NCI-H1092 treated with DMSO at 0.1 percent for 48 hours (cell line): ENCODE measurements at places on chromosomes 6 and 20.

- peak; percentile 8 for DNase-seq
These were observed at the start of gene MYO6 for GRCh38 chr6:75748743-75749538. Gene MYO6, plus strand, starts transcription at chr6:75749239. Its CDS starts 68,309 bp downstream, at chr6:75817548.

- no peak for DNase-seq
These were observed 38.4 kb downstream of the WDR27 start for GRCh38 chr6:169663468-169663867.

GRCh38 chr6:84663866-84664265 lies 100.5 kb downstream of the TBX18 start:
- no peak for DNase-seq

GRCh38 chr20:20806121-20807095 lies 94.0 kb upstream of the RALGAPA2 start:
- no peak for DNase-seq

DNA sequence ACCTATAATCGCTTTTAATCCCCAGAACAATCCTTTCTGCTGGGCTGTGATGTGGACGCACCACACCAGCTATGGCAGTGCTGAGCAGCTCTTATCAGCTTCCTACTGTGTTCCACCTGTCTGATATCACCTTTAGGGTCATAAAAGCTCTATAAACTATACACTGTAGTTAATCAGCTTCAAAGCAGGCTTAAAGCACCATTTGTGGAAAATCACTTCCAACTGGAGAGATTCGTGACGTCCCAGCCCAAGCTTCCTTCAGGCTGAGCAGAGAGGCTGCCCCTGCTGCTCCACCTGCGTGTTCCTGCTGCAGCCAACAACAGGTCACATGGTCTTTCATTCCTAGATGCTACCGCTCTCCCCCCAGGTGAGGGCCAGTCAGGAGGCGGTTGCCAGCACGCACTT lies 156.5 kb downstream of the SMOC2 start:
- DNase-seq: no peak

GRCh38 chr20:19129976-19130612 lies 82.3 kb upstream of the SLC24A3 start:
- DNase-seq: peak; percentile 97

- DNase-seq: no peak
These were observed 227.9 kb downstream of the PREX1 start for GRCh38 chr20:48599748-48600469.

DNA sequence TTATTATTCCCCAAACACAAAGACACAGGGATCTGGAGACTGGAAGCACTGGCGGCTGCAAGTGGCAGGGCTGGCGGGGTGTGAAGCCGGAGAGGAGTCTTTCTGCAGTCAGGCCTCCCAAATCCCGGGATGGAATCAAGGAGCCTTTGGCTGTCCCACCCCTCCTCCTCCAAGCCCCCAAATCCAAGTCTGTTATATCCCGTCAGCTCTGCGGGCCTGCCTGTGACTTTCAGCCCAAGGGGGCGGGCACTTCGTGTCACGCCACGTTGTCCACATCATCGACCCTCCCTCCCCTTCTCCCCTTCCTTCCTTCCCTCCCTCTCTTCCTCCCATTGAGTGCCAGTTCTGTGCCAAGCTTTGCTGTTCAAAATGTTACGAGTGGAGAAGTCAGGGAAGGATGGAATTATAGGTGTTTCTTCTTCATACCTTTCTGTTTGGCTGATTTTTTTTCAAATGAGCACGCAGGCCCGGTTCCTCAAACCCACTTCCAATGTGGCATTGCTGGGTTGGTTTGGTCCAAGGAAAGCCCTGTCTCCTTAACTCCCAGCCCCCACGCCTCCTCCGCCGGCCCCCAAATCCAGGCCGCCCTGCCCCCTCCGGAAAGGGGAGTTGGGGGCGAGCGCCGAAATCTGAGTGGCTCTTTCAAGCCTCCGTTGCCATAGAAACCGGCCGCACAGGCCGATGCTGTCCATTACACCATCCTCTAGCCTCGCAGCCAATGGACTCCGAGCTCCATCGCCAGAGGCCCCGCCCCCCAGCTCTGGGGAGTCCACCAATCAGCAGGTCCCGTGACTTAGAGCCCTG lies 12.7 kb downstream of the ZCCHC3 start:
- DNase-seq: peak; percentile 98

- peak; percentile 17 for DNase-seq
These were observed at the start of gene FNDC1 for GRCh38 chr6:159169193-159169555. Gene FNDC1, plus strand, starts transcription at chr6:159169400. Its CDS starts 197 bp downstream, at chr6:159169597.

DNA sequence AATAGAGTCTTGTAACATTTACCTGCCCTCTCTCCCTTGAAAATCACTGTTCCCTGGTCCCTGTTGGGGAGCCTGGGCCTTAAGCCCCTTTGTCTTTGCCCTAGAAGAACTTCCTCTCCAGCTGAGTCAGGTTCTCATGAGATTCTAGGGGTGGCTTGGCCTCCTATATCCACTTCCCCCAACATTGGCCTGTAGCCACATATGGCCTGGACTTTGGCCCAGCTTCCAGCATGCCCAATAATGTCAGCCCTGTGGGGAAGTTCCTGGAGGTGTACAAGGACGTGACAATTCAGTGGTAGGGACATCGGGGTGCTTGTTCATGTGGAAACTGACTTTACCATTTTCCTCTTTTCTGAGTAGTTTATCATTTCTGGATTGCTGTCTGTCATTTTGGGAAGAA lies 17.2 kb upstream of the MAS1L start:
- DNase-seq: no peak

DNA sequence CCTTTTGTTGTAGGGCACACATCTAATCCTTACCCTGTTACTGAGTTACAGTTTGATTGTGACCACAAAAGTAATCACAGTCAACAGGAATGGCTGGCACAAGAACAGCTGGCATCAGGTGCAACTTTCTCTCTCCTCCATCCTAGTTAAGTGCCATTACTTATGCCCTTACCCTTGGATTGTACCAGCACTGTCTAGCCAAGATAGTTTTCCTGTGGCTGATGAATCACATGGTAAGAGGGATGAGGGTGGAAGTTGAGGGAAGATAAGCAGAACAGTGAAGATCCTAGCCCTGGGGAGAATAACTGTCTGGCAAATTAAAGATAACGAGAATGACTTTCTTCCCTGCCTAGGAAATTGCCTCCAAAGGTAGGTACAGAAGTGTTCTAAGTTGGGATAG lies 42.0 kb downstream of the RNF217 start:
- no peak for DNase-seq

DNA sequence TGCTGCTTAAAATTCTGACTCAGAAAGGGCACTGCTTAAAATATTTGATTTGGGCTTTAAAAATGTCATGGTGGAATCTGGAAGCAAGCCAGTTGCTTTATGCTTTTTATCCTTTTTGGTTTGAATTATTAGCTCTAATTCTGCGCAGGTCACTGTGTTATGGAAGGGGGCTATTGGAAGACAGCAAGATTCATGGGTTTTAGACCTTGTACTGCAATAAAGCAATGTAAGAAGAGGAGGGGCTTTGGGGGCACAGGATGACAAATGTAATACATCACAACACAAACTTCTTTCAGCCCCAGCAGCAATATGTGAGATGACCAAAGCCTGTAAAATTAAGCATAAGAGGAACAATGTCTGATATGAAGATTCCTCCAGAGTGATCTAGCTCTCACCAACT lies 68.4 kb downstream of the TFAP2B start:
- no peak for DNase-seq

DNA sequence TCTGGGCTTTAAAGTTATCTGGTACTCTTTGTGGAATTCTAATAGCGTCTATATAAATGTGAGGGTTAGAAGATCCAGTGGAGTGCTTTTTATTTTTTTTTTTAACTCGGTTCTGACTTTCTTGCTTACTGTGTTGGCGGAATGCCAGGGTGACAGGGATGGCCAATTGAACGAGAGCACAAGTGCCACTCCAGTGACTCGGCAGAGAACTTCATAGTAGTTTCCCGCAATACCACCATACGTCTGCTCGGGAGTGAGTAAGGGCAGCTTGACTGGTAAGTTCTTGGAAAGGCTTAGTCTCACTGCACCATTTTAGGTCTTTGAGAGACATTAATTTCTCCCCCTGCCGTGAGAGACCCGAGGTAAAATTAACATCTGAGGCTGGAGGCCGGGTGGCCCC lies 49.4 kb upstream of the TULP1 start:
- no peak for DNase-seq

DNA sequence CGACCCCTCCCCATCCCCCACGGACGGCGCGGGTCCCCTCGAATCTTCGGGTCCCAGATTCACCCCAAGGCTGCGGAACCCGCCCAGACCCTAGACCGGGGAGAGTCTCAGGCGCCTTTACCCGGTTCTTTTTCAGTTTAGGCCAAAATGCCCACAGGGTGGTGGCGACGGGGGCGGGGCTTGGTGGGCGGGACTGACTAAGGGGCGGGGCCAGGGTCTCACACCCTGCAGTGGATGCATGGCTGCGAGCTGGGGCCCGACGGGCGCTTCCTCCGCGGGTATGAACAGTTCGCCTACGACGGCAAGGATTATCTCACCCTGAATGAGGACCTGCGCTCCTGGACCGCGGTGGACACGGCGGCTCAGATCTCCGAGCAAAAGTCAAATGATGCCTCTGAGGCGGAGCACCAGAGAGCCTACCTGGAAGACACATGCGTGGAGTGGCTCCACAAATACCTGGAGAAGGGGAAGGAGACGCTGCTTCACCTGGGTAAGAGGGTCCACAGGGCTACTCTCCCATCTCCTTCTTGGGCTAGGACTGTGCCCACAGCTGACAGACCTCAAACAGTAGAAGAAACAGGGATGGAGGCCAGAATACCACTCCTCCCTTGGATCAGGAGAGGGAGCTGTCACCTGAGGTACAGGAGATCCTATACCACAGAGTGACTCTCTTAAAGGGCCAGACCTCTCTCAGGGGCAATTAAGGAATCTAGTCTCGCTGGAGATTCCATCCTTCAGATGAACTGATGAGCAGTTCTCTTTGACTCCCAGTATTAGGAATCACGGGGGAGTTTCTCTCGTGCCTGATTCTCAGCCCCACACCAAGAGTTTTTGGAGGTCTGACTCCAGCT lies 942 bp downstream of the HLA-E start:
- DNase-seq: no peak

DNA sequence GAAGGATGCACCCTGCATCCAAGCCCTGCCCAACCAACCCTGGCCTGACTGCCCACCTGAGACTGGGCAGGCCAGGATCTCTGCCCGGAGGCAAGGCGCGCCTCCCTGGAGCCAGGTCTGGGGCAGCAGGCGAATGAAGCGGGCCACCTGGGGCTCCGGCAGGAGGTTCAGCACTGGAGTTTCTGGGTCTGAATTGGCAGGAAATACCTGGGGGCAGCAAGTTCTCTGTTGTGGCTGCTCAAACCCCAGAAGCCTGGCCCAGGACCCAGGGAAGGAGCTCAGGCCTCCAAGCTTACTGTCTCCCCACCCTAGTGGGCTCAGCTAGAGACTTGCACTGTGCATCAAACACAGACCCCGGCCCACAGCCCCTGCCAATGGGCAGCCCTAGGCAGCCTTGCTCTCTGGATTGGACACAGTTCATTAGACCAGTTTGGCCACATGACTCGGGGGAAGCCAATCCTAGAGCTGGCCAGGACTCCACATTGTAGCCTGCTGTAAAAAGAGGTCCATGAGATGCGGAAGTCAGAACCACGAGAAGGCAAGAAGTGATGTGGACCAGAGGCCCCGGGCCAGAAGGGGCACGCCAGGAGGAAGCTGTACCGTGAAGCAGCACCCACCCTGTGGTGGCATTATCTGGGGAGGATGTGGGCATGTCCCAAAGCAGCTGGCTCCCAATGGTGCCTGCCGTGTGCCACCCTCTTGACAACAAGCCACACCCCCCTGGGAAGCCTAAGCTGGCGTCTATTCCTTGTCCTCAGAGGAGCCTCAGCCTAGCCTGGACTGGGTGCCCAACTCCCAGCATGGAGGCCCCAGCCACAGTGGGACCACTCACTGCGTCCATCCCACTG lies 3.1 kb downstream of the CPXM1 start:
- DNase-seq: no peak

DNA sequence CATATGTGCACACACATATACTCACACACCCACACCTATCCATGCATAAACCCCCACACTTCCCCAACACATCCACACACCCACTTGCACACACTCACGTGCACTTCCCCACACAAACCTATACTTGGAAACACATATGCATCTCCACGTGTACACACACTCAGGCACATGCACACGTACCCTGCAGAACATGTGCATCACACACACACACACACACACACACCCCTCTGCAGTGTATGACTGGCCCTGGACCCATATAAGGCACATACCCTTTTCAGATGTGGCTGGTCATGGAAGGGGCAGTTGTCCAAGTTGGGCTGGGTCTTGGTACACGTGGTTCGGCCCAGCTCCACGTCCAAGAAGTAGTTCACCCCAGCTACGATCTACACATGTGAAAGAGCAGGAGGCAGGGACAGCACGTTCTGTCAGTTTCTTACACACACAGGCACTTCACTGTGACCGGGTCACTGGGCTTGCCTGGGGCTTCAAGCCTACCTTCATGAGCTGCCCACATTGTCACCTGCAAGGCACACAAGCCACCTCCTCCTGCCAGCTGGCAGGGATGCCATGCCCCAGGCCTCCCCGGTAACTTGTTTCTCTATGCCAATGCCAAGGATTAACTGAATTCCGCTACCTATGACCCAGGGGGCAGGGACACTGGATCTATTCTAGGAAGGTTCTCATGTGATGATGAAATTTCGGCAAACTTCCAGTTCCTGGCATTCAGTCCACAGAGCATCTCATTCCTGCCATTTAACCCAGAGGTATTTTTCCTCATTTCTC lies 2.6 kb downstream of the CST3 start:
- DNase-seq: no peak

DNA sequence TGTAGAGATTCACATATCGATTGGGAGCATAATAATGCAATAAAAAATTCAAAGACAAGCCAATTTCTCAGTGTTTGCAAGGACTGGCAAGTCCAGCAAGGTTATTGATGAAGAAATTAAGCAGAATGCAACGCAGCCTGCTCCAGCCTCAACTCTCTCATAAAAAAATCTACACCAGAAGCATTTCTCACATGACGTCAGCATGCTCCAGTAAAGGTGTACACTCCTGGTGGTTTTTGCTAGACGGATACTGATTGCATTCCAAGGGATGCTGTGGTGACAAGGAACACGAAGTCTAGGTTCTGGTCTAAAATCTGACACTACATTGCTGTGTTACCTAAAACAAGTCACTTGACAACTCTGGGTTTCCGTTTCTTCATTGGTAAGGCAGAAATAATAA lies 167.4 kb upstream of the PRND start:
- DNase-seq: no peak

DNA sequence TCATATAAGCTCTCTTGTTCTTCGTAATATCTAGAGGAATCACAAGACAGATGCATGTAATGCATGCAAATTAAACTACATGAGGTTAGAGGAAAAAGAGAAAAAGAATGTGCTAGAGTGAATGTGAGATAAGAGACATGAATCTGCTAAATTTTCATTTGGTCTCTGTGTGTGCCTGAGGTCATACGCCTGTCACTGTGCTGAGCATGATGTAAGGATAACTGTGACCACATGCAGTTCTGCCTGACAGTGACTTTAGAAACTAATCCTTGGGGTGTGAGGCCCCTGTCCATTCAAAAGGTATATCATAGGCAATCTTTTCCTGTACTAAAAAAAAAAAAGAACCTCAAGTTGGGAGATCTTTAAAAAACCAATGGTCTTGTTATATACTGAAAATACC lies 70.6 kb downstream of the SHPRH start:
- no peak for DNase-seq

- DNase-seq: no peak
These were observed 28.6 kb upstream of the LAMP5 start for GRCh38 chr20:9485614-9486340.

GRCh38 chr6:128414943-128415342 lies 105.5 kb downstream of the PTPRK start:
- no peak for DNase-seq

- DNase-seq: no peak
These were observed 63.0 kb downstream of the RIPOR2 start for GRCh38 chr6:24872779-24873178.

- no peak for DNase-seq
These were observed 456.8 kb upstream of the CHD6 start for GRCh38 chr20:42074944-42075343.
